ENCODE measurements at places on chromosomes 5 and 9. TPM values are rescaled to one million over a fixed set of nuclear protein-coding genes. Genes with fewer than 3 reads are reported as not detected.

The SPINK6 gene
- 1.1 TPM for total RNA-seq

The CCDC69 gene
- 6.3 TPM for total RNA-seq

The OR1J2 gene
- not detected for total RNA-seq

The SIT1 gene
- not detected for total RNA-seq

The ZDHHC11B gene
- total RNA-seq: not detected

The PCDHA10 gene
- total RNA-seq: not detected

The ZNG1C gene
- 12.1 TPM for total RNA-seq

The GBGT1 gene
- total RNA-seq: 16.7 TPM

The PCA3 gene
- total RNA-seq: not detected

The TGFBR1 gene
- 9.8 TPM for total RNA-seq

The TSLP gene
- total RNA-seq: 0.35 TPM

The PRRC2B gene
- total RNA-seq: 48.4 TPM

The GTF2H2 gene
- 20.8 TPM for total RNA-seq

The MELK gene
- total RNA-seq: 33.4 TPM

The FOXD4 gene
- not detected for total RNA-seq

The JAKMIP2 gene
- 5.2 TPM for total RNA-seq

The DOCK2 gene
- 15.6 TPM for total RNA-seq

The IFNA2 gene
- not detected for total RNA-seq

The CDX1 gene
- total RNA-seq: not detected

The LEAP2 gene
- total RNA-seq: not detected

The TLR4 gene
- 23.9 TPM for total RNA-seq

The PTGS1 gene
- total RNA-seq: 9.4 TPM

The SLC34A1 gene
- total RNA-seq: not detected

The JMY gene
- total RNA-seq: 3.5 TPM

The TRIM14 gene
- 17.7 TPM for total RNA-seq

Measured in myometrial cell (primary cell).